Fibroblast of mammary gland (primary cell): ENCODE measurements at places on chromosomes 16 and 17.

DNA sequence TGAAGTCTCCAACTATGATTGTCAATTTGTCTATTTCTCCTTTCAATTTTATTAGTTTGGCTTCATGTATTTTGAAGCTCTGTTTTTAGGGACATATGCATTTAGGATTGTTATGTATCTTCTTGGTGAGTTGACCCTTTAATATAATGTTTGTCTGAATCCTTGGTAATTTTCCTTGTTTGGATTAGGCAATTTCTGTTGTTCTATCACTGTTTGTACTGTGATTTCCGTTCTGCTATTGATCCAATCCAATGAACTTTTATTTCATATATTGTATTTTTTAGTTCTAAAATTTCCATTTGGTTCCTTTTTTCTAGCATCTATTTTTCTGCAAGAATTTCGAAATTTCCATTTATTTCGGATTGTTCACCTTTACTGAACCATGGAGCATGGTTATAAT is 31.0 kb downstream of the RAB11FIP4 start:
- no peak for DNase-seq

- peak; percentile 27 for DNase-seq
These were observed 3.9 kb downstream of the DEXI start for GRCh38 chr16:10938321-10938720.

GRCh38 chr16:35736546-35736945 is 2277.1 kb downstream of the TP53TG3F start:
- DNase-seq: no peak

GRCh38 chr17:13333661-13334060 is 268.1 kb downstream of the HS3ST3A1 start:
- DNase-seq: no peak

GRCh38 chr17:1800240-1800639 is 29.5 kb downstream of the SMYD4 start:
- DNase-seq: no peak

- no peak for DNase-seq
These were observed 30.4 kb upstream of the MEAK7 start for GRCh38 chr16:84534815-84535214.

- DNase-seq: no peak
These were observed 6.9 kb upstream of the DBNDD1 start for GRCh38 chr16:90026135-90026534.

DNA sequence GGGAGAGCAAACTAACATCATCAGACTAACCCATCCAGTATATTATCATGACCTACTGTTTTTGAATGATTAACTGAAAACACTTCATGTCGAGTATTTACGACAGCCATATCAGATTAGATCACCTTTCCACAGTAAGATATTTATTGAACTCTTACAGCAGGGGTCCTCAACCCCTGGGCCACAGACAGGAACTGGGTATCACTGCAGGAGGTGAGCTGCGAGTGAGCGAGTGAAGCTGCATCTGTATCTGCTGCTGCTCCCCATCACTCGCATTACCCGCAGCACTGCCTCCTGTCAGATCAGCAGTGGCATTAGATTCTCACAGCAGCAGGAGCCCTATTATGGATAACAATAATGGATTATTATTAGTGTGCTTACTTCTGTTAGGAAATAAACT is 59.5 kb downstream of the NETO2 start:
- DNase-seq: no peak

DNA sequence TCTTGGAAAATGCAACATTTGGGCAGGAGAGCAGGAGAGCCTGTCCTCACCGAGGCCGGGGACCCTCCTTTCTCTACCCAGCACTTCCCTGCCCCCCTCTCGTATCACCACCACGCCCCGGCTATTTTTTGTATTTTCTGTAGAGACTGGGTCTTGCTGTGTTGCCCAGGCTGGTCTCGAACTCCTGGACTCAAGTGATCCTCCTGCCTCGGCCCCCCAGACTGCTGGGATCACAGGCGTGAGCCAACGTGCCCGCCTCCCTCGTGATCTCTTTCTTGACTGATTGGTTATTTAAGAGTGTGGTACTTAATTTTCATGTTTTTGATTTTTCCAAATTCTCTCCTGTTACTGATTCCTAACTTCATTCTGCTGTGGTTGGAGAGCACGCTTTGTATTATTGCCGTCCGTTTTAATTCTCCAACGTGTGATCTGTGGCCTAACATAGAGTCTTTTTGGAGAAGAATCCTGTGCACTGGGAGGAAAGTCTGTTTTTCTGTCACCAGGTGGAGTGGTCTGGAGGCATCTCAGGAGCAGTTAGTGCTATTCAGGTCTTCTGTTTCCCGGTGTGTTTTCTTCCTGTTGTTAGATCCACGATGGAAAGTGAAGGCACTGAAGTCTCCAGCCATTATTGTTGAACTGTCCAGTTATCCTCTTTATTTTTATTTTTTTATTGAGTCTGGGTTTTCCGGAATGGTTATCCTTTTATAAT is 40.4 kb downstream of the ZNF778 start:
- DNase-seq: no peak

GRCh38 chr17:12078791-12079190 is 58.1 kb downstream of the MAP2K4 start:
- peak; percentile 77 for DNase-seq

DNA sequence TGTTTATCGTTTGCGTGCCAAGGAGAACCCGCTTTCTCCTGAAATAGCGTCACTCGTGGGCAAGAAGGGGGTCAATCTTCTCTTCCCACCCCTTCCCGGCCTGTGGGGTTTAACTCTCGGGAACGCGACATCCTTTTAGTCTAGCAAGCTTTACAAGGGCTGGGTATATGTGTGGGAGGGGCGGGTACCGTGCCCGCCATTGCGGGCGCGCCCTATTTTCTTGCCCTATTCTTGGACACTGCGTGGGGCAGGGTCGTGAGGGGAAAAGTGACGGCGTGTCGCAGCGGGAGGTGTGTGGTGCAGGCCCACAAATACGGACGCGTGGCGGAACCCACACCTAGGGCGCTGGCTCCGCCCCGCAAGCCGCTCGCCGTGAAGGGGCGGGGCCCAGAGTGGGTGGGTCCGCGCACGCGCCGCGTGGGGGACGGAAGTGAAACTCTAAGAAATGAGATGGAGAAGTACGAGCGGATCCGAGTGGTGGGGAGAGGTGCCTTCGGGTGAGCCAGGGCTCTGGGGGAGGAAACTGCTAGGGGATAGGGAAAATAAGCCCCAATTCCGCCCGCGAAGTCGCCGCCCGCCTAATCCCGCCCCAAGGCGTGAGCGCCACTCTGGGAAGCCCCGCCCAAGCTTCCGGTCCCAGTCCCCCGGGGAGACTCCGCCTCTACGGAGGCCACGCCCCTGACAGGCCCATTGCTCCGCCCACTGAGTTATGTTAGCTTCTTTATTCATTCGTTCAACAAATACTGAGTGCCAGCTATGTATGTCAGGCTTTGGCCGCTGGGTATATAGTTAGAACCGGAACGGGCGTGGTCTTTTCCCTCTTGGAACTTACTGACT is at the start of gene NEK8:
Gene NEK8, plus strand, starts transcription at position 425 of the 837 bp plus-strand sequence. Its CDS starts 26 bp downstream, at position 451.
- DNase-seq: peak; percentile 89

DNA sequence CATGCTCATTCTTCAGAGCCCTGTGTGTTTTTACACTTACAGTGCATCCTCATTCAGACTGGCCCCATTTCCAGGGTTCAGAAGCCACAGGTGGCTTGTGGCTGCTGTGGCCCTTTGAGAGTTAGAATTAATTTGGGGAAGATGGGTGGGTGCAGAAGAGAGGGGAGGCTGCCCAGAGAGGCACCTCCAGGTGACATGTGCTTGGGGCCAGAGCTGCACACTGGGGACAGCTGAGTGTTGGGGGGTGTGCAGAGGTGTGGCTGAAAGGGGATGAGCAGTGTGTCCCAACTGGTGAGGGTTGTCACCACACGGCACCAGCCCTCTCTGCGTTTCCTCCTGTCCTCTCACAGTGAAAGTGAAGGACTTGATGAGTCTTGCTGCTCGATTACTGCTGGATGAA is 6.9 kb upstream of the EIF1 start:
- no peak for DNase-seq

- no peak for DNase-seq
These were observed 92.8 kb upstream of the ZNF469 start for GRCh38 chr16:88289968-88290401.

- peak; percentile 26 for DNase-seq
These were observed 10.0 kb downstream of the LRRC36 start for GRCh38 chr16:67336648-67337047.

DNA sequence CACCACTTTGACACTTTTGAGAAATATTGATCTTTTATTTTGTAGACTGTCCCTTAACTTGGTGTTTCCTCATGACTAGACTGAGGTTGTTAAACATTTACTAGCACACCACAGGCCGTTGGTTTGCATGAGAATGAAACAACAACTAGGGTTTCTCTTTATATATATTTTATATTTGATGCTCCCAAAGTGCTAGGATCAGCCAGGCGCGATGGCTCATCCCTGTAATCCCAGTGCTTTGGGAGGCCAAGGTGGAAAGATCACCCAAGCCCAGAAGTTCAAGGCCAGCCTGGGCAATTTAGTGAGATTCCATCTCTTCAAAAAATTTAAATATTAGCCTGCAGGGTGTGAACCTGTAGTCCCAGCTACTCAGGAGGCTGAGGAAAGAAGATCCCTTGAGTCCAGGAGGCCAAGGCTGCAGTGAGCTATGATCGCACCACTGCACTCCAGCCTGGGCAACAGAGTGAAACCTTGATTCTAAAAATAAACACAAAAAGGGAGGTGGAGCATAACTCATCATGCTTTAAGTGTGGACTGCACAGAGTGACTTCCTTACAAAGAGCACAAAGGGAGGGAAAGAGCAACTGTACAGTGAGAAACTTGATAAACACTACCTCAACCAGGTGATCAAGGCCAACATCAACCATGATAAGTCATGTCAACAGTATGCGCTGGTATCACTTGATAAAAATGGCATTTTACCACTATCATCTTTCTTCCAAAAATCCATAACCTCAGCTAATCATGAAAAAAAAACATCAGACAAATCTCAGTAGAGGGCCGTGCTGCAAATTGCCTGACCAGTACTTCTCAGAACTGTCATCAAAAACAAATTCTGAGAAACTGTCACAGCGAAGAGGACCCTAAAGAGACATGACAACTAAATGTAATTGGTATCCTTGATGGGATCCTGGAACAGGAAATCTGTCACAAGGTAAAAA is 72.8 kb upstream of the ATF7IP2 start:
- DNase-seq: no peak

DNA sequence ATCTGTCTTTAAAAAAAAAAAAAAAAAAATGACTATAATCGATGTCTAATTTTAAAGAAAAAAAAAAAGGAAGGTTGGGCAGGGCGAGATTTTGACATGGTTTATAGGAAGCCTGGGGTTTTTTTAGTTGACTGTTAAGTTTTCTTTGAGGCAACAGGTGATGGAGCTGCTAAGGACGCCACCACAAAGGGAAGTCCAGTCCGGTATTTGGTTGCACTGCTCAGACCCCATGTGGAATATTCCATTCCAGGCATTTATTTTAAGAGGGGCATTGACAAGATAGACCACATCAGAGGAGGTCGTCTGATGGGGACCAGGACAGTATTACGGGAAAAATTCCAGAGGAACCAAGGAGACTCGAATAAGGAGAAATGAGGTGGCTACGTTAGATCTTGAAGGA is 168.4 kb downstream of the CCDC182 start:
- DNase-seq: no peak

- no peak for DNase-seq
These were observed 37.2 kb upstream of the HOXB9 start for GRCh38 chr17:48663134-48663924.

DNA sequence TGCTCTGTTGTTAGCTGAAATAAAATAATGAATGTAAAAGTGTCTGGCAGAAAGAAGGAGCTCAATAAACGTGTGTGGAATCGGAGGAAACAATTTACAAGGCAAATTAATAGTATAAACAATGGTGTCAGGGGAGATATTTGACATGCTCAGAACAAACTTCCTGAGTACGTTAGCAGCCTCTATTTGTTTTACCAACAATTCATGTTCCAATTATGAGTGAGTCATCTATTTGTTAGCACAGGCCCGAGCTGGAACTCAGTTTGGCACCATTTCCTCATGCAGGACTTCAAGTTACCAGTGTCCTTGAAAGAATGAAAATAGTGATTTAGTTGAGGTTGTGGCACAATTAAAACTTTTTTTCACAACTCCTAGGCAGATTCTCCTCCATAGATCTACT is 9.1 kb downstream of the ASIC2 start:
- DNase-seq: peak; percentile 90

- DNase-seq: no peak
These were observed 53.9 kb upstream of the CRISPLD2 start for GRCh38 chr16:84765616-84766580.

DNA sequence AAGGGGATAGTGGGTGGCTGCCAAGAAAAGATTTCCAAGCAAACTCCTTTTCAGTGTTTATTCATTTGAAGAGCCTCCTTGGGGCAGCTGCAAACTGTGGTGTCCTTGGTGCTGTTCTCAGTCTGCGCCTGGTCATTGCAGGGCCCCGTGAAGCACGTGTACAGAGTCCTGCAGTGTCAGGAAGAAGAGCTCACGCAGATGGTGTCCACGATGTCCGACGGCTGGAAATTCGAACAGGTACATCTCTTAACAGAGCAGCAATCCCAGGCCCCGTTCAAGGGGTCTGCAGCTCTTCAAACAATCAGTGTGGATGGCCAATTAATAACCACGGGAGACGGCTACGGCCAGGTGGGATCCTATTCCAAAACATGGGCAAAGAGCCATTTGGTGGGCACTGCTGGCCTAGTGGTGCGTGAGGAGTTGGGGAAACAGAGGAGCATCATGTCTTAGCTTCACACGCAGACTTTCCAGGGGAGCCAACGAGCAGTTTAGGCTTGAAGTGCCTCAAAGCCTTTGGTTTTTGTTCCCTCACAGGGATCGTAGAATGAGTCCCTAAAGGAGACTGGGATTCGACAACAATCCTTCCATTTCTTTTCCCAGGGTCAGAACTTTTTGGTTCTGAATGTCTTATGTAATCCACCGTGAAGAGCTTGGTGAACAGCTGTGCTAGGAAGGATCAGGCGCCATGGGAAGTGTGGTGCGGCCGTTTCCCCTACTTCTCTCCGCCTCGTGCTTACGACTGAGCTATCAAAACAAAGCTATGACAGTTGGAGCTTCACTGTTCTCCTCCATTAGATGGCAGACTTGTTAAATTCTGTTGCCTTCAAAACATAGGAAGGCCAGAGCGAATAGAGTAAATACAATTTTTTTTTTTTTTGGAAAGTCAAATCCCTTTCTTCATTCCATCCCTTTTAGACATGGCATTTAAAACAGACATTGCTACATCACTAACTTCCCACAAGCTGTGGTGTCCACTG is 12.6 kb downstream of the KCTD2 start:
- DNase-seq: peak; percentile 80

GRCh38 chr16:86396422-86396821 is 113.9 kb upstream of the FOXF1 start:
- DNase-seq: peak; percentile 88

DNA sequence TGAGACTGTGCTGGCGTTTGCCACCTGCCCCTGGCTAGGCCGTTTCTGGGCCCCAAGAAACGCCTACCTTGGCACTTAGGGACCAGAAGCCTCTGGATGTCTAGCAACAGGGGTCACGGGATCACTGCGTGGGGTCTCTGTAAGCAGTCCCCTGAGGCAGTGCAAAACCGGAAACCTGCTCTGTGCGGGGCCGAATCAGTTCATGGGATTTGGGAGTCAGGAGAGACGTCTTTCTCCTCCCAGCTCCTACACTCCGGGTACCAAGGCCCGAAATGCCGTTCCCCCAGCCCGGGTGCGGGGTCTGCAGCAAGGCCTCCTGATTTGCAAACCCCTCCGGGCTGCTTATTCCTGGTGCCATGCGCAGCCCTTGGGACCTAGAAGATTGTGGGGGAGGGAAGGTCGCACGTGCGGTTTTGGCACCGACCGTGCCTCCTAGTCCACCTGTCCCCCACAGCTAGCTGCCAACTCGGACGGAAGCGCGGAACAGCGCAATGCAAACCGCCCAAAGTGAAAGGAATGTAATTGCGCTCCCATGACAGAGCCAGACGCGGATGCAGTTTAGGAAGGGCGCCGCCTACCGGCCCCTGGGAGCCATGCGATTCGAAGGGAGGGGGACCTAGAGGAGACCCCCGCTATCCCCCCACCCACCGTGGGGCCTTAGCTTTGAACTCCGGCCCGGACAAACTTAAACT is 6.5 kb downstream of the IRX5 start:
- DNase-seq: peak; percentile 65
